ENCODE measurements at places on chromosomes 2 and 18. TPM values are rescaled to one million over a fixed set of nuclear protein-coding genes. Genes with fewer than 3 reads are reported as not detected.
A peak's percentile ranks its signal among the peaks of the same experiment; 100 is the strongest.

DNA sequence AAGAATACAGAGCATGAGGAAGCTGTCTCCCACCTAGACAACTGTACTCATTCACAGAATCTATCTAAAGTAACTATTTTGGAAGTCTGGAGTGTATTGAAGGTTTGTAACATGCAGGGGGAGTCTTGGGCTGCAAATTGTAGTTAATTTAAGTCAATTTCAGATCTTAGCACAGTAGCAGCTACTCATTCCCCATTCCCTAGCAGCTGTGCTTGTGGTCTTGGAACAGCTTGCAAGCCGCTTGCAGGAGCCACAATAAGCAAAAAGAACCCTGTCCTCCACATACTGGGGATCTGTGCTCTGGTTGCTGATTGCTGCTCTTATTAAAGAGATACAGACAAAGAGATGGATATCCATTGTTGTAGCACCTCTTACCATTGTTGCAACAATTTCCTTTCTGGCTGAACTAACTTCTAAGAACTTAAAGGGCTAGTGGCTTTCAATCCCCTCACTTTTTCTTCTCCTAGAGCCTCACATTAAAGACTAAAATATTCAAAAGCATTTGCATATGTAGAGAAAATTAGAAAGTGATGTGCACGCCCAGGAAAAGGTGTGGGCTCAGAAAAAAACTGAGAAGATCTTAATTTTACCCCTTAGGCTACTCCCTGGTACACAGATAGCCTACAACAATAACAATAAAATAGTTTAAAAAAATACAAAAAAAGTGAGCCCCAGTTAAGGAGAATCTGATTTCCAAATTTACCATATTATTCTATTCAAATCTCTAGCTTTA, 1775.1 kb upstream of the PIK3C3 start:
- DNase-seq: no peak

DNA sequence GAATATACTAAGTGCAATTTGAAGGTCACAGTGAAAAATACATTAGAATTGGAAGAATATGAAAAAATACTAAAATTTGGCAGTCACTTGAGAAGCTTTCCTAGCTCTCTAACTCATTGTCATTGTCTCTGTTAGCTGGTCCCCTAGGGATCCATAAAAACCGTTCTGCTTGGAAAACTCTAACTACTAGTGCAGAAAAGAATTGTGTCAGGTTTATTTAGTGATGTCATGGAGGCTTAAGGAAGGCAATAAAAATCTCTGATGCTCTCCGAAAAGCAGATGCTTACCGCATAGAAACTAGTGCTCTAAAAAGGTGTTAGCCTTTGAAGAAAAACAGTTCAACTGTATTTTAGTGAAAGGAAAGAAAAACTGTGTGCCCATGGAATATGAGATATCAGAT, 150.1 kb upstream of the DLGAP1 start:
- DNase-seq: no peak

Gene SDC1
- not detected for total RNA-seq

Gene EFEMP1
- total RNA-seq: 100 TPM

GRCh38 chr2:18125303-18125702, 246.8 kb downstream of the KCNS3 start:
- DNase-seq: no peak

GRCh38 chr2:56291711-56292110, 107.9 kb downstream of the CCDC85A start:
- DNase-seq: no peak

DNA sequence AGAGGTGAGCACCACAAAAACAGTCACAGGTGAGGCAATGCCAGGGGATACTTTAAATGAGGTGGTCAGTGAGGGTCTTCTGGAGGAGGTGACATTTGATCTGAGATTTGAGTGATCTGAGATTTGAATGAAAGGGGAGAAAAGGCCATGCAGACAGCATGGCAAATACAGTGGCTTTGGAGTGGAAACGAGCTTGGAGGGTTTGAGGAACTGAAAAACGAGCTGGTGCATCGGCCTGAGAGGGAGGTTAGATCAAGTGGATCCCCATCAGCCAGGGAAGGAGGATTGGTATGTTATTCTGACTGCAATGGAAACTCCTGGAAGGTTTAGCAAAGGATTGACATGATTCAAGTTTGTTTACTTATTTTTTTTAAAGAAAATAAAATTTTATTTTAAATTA, 245.1 kb downstream of the KCNS3 start:
- no peak for DNase-seq

DNA sequence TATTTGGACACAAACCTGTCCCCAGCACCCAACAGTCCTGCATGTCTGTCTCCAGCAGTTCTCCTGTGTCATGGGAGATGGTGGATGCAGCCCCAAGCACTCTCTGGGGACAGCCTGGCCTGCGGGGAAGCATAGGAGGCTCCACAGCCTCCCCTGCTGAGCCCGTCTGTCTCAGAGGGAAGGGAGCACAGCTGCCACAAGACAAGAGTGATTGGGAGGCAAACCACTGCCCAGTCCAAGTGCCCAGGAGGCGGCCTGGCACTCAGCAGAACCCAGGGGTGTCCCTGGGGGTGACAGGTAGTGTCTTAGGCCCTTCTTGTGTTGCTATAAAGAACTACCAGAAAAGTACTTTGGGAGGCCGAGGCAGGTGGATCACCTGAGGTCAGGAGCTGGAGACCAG, 211.2 kb upstream of the MYT1L start:
- no peak for DNase-seq

DNA sequence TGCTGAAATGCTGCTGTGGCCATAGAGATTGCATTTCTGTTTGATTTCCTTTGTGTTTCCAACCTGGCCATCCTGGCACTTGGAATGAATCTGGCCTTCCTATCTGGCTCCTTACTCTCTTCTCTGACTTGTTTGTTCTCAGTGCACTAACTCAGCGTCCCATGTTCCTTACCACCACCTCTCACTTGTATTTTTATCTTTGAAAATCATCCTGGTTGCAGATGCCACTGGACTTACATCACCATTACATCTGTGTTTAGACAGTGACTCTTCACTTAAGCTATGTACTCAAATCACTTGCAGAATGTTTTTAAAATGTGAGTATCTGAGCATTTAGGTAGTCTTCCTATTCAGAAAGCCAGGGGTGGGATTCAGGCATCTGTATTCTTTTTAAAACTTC, 239.5 kb downstream of the WDR7 start:
- DNase-seq: no peak

DNA sequence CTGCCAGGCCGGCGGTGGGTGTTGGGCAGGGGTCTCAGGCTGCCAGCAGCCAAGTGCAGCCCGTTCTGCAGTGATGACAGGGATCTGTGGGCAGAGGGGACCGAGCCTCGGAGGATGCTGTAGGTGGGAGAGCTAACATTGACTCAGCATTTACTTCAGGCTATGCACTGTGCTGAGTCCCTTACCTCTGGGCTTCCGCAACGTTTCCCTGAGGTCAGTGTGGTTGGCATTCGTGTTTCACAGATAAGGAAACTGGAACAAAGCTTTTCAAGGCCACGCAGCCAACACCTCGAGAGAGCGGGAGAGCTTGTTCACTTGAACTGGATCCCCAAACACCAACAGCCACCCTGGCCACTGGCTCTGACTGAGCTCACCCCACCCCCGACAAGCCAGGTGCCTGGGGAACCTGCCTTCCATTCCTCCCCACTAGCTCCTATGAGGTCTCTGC, 839 bp upstream of the GPR148 start:
- no peak for DNase-seq

Gene ANKRD53
- 0.68 TPM for total RNA-seq

DNA sequence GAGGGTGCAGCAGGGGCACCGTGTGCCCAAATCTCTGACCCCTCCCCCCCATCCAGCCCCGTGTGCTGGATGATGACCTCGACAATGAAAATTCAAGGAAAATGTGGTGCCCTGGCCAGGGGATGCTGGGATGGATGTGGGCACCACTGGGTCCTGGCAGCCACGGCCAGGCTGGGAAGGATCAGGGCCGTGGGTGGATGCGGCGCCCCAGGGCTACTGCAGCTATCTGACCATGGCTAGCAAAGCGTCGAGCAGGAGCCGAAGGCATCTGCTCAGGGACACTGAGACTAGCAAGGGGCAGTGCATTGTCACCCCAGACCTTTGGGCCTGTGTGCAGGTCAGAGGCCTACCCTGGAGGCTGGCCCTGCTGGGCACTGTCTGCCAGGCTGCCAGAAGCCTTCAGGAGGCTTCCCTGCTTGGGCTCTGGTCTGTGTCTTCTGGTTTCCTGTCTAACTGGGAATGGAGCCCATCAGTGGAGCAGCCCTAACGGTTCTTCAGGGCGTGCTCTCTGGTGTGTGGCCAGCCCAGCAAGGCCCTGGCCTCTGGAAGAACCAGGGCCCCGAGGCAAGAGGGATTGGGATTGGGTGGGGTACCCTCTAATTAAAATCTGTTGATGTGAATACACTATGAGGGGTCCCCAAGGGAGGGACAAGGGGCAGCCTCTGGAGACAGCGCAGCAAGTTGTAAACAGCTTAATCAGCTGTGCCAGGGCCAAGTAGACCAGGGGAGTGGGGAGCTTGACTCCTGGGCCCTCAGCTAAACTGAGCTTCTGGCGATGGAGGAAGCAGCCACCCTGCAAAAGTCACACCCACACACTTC, 98.0 kb downstream of the STPG4 start:
- DNase-seq: peak; percentile 86

Gene STPG4
- 0.66 TPM for total RNA-seq

GRCh38 chr2:180364719-180365118, 357.6 kb upstream of the CWC22 start:
- DNase-seq: no peak

DNA sequence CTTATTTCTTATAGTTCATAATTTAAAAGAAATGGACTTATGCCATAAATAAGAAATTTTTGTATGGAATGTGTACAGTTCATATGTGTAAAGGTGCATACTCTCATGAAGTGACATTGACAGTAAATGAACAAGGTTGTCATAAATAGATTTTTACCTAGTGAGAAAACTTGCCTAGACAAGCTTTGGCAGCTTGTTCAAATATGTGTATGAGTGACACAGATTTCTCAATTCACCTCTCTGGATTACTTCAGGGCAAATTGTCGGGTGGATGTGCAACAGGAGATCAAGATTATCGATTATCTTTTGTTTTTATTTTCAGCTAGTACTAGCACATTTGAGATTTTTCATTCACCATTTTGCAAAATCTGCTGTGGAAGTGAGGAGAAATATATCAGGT, 758.1 kb upstream of the ACVR2A start:
- no peak for DNase-seq

GRCh38 chr2:14301331-14301730, 331.2 kb upstream of the LRATD1 start:
- no peak for DNase-seq

Measured in sigmoid colon (tissue), 7 donors.